ENCODE measurements at places on chromosomes 12 and 14. TPM values are rescaled to one million over a fixed set of nuclear protein-coding genes. Genes with fewer than 3 reads are reported as not detected.

DNA sequence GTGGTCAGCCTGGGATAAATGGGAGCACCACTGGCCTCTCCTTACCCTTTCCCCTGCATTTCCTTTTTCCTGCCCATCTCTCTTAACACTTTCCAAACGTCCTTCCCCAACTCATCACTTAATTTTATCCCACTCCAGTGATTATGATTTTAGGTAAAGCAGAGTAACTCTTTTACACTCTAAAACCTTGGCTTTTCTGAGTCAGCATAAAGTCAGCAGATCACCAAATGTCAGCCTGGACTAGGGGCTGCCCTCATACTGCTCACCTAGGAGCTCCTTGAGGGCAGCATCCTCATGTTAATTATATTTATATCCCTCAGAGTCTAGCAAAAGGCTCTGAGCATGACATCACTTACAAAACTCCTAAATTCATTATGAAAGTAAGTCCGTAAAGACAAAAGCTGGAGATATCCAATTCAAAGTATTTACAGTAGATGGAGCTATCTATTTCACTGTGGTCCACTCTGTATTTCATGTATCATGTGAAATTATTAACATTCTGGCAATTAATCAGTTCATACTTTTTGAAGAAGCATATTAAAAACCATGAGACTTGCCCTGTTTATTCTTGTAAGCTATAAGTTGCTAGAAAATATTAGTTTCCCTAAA is 17.0 kb upstream of the DICER1 start:
- H3K27ac ChIP-seq, result no peak overlapping the region
- no peak for DNase-seq
- no peaks in the 10 kb centered on the region for H3K4me1 ChIP-seq
- peaks cover 2% of the 10 kb centered on the region for H3K36me3 ChIP-seq
- H3K27me3 ChIP-seq, result no peaks in the 10 kb centered on the region
- H3K4me3 ChIP-seq, result no peak overlapping the region

- H3K27ac ChIP-seq, result no peak overlapping the region
- no peaks in the 10 kb centered on the region for H3K27me3 ChIP-seq
- no peaks in the 10 kb centered on the region for H3K36me3 ChIP-seq
- H3K4me1 ChIP-seq, result no peaks in the 10 kb centered on the region
- DNase-seq, result no peak
Measured at GRCh38 chr14:37124614-37125013, 47.8 kb downstream of the SLC25A21 start.

DNA sequence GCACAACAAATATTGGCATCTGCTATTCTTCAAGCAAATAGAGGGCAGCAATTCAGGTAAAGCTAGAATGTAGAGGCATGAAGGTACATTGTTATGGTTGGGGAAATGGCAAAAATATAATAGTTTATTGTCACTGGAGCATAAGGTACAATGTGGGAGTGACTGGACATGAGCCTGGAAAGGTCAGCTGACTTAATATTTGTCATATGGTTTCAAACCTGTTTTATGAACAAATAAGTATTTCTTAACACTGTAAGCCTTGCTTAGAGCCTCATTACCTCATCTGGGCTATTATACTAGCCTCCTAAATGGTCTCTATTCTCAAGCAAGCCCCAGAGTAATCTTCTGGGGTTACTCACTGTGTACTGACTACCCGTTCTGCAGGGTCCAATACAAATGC is 33.7 kb downstream of the FAM177A1 start:
- H3K27me3 ChIP-seq, result no peaks in the 10 kb centered on the region
- no peak overlapping the region for H3K4me3 ChIP-seq
- no peak for DNase-seq
- H3K36me3 ChIP-seq, result peaks cover 12% of the 10 kb centered on the region
- no peak overlapping the region for H3K27ac ChIP-seq
- H3K4me1 ChIP-seq, result no peaks in the 10 kb centered on the region

GRCh38 chr12:110809149-110809548 is 37.6 kb upstream of the CCDC63 start:
- DNase-seq, result no peak
- H3K4me1 ChIP-seq, result peaks cover 2% of the 10 kb centered on the region
- no peak overlapping the region for H3K27ac ChIP-seq
- peaks cover 3% of the 10 kb centered on the region for H3K27me3 ChIP-seq

The FIGNL2 gene
- total RNA-seq, result 0.27 TPM

- no peaks in the 10 kb centered on the region for H3K36me3 ChIP-seq
- no peaks in the 10 kb centered on the region for H3K27me3 ChIP-seq
- no peak overlapping the region for H3K27ac ChIP-seq
- peak; percentile 16 for DNase-seq
Measured at GRCh38 chr12:101414533-101415119, 7.1 kb upstream of the ARL1 start.

- no peak for DNase-seq
- H3K4me1 ChIP-seq, result no peaks in the 10 kb centered on the region
- H3K27me3 ChIP-seq, result no peaks in the 10 kb centered on the region
- no peak overlapping the region for H3K27ac ChIP-seq
Measured at GRCh38 chr12:105706321-105706972, 376.0 kb downstream of the C12orf75 start.

The HNF1A gene
- not detected for total RNA-seq

GRCh38 chr14:94005324-94006073 is 8.4 kb downstream of the CCDC197 start:
- peak; percentile 52 for DNase-seq
- no peaks in the 10 kb centered on the region for H3K36me3 ChIP-seq
- H3K4me3 ChIP-seq, result no peak overlapping the region
- H3K4me1 ChIP-seq, result peaks cover 22% of the 10 kb centered on the region
- peaks cover 7% of the 10 kb centered on the region for H3K27me3 ChIP-seq

The FAM181A gene
- not detected for total RNA-seq

The OLR1 gene
- total RNA-seq, result not detected

DNA sequence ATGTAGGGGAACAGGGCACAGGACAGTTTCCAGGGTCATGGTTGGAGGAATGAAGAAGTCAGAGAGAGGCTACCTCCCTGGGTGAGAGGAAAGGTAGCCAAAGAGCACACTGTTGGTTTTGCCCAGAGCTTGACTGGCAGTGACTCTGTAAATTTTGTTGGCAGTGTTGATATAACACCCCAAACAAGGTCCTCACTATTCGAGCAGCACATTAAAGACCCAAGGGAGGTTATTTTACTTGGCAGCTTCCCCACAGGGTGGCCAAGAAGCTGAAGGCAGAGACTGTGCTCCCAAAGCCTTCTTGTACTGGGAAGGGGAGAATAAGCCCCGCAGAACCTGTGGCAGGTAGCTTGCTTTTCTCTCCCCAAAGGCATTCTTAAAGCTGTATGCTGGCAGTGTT is 40.6 kb downstream of the WSCD2 start:
- H3K27me3 ChIP-seq, result peaks cover 23% of the 10 kb centered on the region
- H3K4me1 ChIP-seq, result no peaks in the 10 kb centered on the region
- H3K36me3 ChIP-seq, result no peaks in the 10 kb centered on the region
- H3K27ac ChIP-seq, result no peak overlapping the region

DNA sequence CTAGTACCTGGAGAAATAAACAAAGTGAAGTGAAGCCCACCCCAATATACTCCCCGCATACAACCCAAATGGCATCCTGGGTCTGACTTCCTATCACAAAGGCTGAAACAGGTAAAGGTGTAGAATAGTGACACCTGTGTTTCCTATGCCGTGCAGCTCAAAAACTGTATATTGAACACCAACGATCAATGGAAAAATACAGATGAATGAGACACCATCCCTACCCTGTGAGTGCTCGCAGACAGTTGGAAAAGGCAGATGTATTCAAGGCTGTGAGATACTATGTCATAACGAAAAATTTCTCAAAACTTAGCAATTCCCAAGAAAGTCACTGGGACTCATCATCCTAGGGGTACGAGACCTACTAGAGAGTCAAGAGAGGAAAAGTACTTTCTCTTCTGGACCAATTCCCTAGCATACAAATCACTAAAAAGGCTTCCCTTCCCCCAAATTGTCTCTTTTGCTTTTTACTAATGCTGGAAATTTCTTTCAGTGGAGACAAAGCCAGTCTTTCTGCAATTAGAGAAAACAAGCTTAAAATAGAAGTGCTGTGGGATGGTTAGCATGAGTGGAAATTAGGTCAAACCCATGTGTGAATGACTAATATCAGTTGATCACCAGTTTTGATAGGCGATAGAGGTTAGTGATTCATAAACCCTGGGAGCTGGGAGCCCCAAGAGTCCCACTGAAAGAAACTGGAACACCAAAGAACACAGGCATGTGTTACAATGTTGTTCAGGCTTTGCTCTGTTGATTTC is 249.7 kb downstream of the SPTSSA start:
- peak overlapping the region; percentile 45 for H3K27ac ChIP-seq
- DNase-seq, result no peak
- H3K4me1 ChIP-seq, result peaks cover 19% of the 10 kb centered on the region
- no peaks in the 10 kb centered on the region for H3K36me3 ChIP-seq
